ENCODE measurements at places on chromosomes 7 and 10.

DNA sequence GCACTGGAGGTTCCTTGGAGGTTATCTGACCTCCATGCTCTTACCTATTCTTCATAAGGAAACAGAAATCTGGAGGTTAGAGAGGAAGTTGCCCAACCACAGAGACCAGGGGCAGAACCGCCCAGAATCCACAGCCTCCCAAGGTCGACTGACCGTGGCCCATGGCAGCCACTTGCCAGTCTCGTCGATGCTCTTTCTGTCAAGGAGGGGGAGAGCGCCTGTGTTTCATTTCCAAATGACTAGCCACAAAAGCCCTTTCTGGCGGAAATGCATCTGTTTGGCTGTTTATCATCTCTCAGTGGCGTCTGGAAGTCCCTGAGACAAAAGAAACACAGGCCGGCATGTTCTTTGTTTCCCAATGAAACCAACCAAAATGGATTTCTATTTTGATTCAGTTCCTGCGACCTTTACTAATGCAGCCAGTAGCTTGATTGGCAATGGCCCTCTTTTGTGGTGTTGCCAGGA lies 2.9 kb downstream of the RAMP3 start:
- peak; percentile 15 for DNase-seq

- DNase-seq, result no peak
These were observed 240.9 kb upstream of the IMMP2L start for GRCh38 chr7:111803015-111803758.

- no peak for DNase-seq
These were observed 105.2 kb downstream of the FANK1 start for GRCh38 chr10:126001576-126001975.

DNA sequence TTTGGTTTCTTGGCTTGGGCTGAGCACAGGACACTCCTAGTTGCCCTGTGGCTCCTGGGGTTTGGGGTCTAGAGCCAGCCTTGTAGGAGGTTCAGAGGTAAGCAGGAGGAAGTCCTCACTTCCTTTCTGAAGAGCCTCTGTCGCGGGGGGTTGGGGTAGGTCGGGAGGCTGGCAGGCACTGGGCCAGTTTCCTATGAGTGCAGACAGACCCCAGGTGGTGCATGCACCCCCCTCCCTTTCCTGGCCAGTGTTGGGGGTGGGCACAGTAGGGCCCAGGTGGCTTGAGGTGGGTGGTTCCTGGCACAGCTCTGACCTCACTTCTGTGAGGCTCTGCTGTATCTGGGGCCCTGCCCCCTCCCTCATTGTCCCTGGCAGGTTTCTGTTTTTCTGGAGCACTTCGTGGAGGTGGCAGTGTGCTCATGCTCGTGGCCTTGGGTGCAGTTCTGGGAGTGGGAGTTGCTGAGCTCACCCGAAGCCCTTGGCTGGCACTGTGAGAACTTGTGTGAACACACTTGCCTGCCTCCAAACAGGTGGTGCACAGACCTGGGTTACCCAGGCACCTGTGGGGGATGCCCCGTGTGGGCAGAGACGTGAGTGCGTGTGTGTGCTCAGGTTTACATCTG lies 1.8 kb downstream of the PALD1 start:
- DNase-seq, result no peak

DNA sequence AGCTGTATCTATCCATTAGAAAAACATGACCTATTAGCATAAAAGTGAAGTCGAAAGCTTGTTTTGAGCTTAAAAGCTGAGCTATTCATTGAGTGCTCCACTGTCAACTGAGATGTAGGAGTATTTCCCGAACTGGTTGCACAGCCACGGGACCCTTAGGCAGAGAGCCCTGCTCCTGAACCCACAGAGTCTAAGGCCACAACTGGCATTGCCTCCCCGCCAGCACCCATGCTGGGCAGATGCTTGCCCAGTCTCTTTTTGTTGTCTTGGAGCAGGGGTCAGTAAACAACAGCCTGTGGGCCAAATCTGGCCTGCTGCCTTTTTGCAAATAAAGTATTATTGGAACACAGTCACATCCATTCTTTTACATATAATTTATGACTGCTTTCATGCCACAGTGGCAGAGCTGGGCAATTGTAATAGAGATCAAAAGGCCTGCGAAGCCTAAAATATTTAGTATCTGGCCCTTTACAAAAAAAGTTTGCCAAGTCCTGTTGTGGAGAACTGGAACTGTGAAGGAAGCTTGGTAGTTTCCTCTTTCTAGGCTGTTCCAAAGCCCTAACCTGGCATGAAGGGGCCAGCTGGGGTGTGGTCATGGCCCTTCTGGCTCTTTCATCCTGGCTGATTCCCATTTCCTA lies 58.4 kb upstream of the WAPL start:
- no peak for DNase-seq

Measured in eye (tissue), 1 donor.